ENCODE measurements at places on chromosomes 3 and 15. TPM values are rescaled to one million over a fixed set of nuclear protein-coding genes. Genes with fewer than 3 reads are reported as not detected.

GRCh38 chr3:138948371-138949001 lies 1.5 kb downstream of the FOXL2NB start:
- no peak for DNase-seq
- peaks cover 25% of the 10 kb centered on the region for H3K4me1 ChIP-seq
- H3K27me3 ChIP-seq, result peaks cover 80% of the 10 kb centered on the region
- no peak overlapping the region for H3K4me3 ChIP-seq

DNA sequence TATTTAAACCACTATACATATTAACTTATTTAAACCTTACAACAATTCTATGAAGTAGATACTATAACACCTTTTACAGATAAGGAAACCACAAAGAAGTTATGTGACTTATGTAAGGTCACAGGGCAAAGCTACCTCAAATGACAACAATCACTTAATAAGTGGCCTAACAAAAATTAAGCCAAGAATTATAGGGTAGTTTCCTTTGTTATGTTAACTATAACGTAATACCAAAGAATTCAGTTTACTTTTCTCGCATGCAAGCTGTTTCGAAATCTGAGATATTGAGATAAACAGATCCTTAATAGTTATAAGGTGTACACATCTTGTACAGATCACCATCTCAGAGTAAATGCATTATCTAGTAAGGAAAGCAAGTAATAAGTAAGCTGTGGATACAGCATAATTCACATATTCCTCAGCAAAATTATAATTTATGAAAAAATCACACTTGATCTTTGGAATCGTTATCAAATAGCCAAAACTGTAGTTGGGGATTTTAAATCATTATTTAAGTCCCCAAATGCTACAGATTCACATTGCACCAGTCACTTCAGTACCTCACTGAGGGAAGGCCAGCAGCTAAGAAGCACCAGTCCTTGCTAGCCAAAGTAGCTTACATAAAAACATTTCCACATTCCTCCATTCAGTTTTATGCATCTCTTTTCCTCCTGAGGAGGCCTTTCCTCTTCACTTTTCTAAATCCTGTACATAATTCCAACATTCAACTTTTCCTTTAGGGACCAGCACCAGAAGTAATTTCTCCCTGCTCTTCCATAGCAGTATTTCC lies 226.8 kb downstream of the TBC1D5 start:
- no peaks in the 10 kb centered on the region for H3K36me3 ChIP-seq
- DNase-seq, result no peak
- no peaks in the 10 kb centered on the region for H3K4me1 ChIP-seq
- no peak overlapping the region for H3K27ac ChIP-seq
- H3K4me3 ChIP-seq, result no peak overlapping the region

DNA sequence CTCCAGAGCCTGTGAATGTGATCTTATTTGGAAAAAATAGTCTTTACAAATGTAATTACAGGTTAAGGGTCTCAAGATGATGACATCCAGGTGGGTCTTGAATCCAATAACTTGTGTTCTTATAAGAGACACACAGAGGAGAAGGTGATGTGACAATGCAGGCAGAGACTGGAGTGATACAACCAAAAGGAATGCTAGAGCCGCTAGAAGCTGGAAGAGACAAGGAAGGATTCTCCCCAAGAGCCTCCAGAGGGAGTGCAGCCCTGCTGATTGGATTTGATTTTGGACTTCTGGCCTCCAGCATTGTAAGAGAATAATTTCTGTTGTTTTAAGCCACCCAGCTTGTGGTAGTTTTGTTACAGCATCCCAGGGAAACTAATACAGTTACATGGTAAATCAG lies 9.7 kb downstream of the MYH15 start:
- no peaks in the 10 kb centered on the region for H3K4me1 ChIP-seq
- H3K27me3 ChIP-seq, result no peaks in the 10 kb centered on the region
- DNase-seq, result no peak
- no peak overlapping the region for H3K4me3 ChIP-seq
- H3K36me3 ChIP-seq, result no peaks in the 10 kb centered on the region

- no peak overlapping the region for H3K4me3 ChIP-seq
- no peak for DNase-seq
- no peaks in the 10 kb centered on the region for H3K36me3 ChIP-seq
- no peak overlapping the region for H3K27ac ChIP-seq
- H3K4me1 ChIP-seq, result no peaks in the 10 kb centered on the region
Observed at GRCh38 chr15:38795471-38796245, 231.0 kb upstream of the RASGRP1 start.

- H3K4me3 ChIP-seq, result no peak overlapping the region
- DNase-seq, result peak; percentile 37
- peak overlapping the region; percentile 54 for H3K27ac ChIP-seq
Observed at GRCh38 chr3:123390865-123391600, 57.9 kb downstream of the ADCY5 start.

- DNase-seq, result no peak
- H3K4me1 ChIP-seq, result no peaks in the 10 kb centered on the region
- H3K4me3 ChIP-seq, result no peak overlapping the region
- no peaks in the 10 kb centered on the region for H3K36me3 ChIP-seq
- no peaks in the 10 kb centered on the region for H3K27me3 ChIP-seq
Observed at GRCh38 chr3:33196538-33196937, 22.1 kb downstream of the SUSD5 start.

DNA sequence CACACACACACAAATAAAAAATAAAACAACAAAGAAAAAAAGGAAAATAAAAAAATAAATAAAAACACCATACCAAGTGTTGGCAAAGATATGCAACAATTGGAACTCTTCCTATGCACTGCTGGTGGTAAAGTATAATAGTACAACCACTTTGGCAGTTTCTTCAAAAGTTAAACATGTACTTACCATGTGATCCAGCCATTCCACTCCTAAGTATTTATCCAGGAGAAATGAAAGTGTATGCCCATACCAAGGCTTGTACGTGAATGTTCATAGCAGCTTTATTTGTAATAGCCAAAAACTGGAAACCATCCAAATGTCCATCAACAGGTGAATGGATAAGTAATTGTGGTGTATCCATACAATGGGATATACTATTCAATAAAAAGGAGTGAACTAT lies 17.0 kb downstream of the WDR93 start:
- no peak overlapping the region for H3K27ac ChIP-seq
- no peak for DNase-seq
- no peaks in the 10 kb centered on the region for H3K36me3 ChIP-seq
- no peaks in the 10 kb centered on the region for H3K27me3 ChIP-seq

GRCh38 chr3:68787106-68787626 lies 145.2 kb downstream of the TAFA4 start:
- no peaks in the 10 kb centered on the region for H3K4me1 ChIP-seq
- no peaks in the 10 kb centered on the region for H3K36me3 ChIP-seq
- no peak for DNase-seq
- H3K4me3 ChIP-seq, result no peak overlapping the region
- no peak overlapping the region for H3K27ac ChIP-seq

The KIF7 gene
- total RNA-seq, result 0.65 TPM

DNA sequence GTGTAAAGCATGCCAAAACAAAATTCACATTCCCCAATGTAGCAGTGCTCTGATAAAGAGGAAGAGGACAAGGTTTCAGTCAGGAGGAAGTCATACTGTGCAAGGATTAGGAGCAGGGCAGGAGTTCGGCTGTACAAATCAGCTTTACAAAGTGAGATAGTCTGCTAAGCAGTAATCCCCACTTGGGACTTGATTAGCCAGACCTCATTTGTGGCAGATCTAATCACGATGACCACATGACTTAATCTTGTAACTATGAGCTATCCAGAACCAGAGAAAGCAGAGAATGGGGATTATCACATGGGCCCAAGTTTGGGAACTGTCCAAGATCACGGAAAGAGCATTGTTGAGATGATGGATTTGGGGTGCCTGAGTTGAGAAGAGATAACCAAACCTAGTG lies 7.8 kb downstream of the DCBLD2 start:
- H3K27me3 ChIP-seq, result no peaks in the 10 kb centered on the region
- H3K4me1 ChIP-seq, result peaks cover 8% of the 10 kb centered on the region
- H3K4me3 ChIP-seq, result no peak overlapping the region
- no peaks in the 10 kb centered on the region for H3K36me3 ChIP-seq
- no peak overlapping the region for H3K27ac ChIP-seq

DNA sequence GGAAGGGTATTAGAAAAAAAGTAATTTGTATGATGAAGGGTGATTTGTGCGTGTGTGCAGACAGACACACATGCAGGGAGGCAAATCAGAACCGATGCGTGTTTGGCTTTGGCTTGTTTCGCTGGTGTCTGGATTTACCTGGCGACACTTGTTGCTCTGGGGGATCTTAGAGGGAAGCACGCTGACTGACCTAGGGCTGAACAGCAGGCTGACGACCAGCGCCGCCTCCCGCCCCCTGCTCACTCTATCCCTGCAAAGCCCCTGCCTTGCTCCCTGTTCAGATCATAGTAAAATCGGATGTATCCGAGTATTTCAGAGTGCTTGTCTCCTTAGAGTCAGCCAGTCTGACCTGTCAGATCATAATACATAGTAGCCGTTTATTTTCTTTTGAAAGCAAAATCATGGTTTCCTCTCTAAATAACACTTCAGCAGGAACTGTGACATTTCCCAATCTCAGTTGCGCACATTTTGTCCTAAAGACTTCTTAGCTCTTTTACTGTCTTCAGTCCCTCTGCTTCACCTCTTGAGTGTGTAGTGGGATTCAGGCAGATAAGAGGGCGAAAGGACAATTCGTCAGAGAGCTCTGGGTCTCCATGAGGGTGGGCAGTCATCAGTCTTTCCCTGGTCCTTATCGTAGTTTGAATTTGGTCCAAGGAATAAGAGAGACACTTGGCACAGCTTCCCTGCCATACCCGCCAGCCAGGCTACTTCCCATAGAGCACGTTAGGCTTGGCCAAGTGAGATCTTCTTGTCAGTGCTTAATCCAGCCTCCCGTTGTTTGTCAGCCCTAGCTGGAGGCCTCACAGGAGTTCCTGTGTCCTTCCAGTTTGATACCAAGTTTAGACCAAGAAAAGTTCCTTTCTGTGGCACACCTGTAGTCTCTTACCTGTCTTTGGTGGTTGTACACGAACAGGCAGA lies 97.4 kb downstream of the PGPEP1L start:
- H3K27me3 ChIP-seq, result no peaks in the 10 kb centered on the region
- no peak for DNase-seq
- no peak overlapping the region for H3K4me3 ChIP-seq
- H3K4me1 ChIP-seq, result no peaks in the 10 kb centered on the region
- H3K36me3 ChIP-seq, result no peaks in the 10 kb centered on the region

DNA sequence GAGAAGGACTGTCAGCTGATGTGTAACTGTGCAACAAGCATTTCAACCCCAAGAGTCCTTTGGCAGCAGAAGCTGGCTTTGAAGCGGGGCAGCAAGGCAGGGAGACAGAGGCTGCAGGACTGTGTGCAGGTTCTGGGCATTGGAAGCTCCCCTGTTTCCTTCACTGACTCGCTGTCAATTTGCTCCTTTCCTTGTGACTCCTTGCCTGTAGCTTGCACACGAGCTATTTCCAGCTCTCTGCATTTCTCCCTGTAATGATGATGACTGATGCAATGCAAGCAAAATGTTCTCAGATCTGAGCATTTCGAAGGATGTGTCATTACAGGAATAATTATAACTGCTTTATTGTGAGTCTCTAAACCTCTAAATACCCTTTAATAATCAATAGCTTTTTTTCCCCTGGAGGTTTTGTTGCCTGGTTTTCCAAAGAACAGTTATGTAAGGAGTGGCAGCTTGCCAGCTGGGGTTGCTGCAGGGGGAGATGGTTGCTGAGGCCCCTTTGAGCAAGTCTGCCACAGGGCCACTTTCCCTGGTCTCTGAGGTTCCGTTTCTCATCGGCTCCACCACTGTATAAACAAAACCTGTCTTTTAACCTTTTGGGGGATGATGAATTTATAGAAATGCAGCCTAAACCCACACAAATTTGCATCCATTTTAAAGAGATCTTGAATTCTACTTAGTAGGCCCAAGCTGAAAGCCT lies 2.8 kb downstream of the APOD start:
- H3K4me1 ChIP-seq, result peaks cover 26% of the 10 kb centered on the region
- no peaks in the 10 kb centered on the region for H3K27me3 ChIP-seq
- H3K36me3 ChIP-seq, result no peaks in the 10 kb centered on the region
- no peak for DNase-seq
- H3K4me3 ChIP-seq, result peak overlapping the region; percentile 41
- H3K27ac ChIP-seq, result no peak overlapping the region

DNA sequence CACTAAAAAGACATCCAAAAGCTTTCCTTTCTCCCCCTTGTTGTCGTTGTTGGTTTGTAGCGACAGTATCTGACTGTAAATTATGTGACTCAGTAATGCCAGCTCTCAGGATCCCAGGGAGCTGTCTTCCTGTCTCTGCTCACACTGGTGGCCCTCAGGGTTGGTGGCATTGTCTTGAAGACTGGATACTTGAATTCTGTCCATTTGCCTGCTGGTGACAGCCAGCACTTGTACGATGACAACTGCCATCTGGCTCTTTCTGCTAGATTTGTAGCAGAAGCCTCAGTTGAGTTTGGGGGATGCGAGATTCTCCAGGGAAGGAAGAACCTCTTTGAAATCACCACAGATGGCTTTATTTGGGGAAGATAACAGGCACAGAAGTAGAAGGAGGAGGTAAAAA lies 120.8 kb downstream of the ARPP21 start:
- no peak overlapping the region for H3K4me3 ChIP-seq
- no peak for DNase-seq
- no peaks in the 10 kb centered on the region for H3K27me3 ChIP-seq
- H3K36me3 ChIP-seq, result no peaks in the 10 kb centered on the region
- H3K27ac ChIP-seq, result no peak overlapping the region

GRCh38 chr15:90234096-90234988 lies at the start of gene GDPGP1:
GDPGP1 (plus strand) TSS chr15:90234209; CDS start chr15:90240909, 6,700 bp downstream.
- peaks cover 32% of the 10 kb centered on the region for H3K4me1 ChIP-seq
- no peak for DNase-seq
- peak within 1 kb of the TSS; percentile 94 for H3K27ac ChIP-seq
- peak within 1 kb of the TSS; percentile 84 for H3K4me3 ChIP-seq
- no peaks in the 10 kb centered on the region for H3K36me3 ChIP-seq

GRCh38 chr15:64847876-64848716 lies 6.4 kb downstream of the PLEKHO2 start:
- no peaks in the 10 kb centered on the region for H3K27me3 ChIP-seq
- no peaks in the 10 kb centered on the region for H3K36me3 ChIP-seq
- no peak overlapping the region for H3K27ac ChIP-seq
- DNase-seq, result no peak

The TUSC7 gene
- total RNA-seq, result not detected

- H3K4me1 ChIP-seq, result peaks cover 17% of the 10 kb centered on the region
- H3K27me3 ChIP-seq, result no peaks in the 10 kb centered on the region
- H3K4me3 ChIP-seq, result peak overlapping the region; percentile 75
- peak; percentile 7 for DNase-seq
- no peaks in the 10 kb centered on the region for H3K36me3 ChIP-seq
Observed at GRCh38 chr15:90716317-90716975, 700 bp upstream of the BLM start.

DNA sequence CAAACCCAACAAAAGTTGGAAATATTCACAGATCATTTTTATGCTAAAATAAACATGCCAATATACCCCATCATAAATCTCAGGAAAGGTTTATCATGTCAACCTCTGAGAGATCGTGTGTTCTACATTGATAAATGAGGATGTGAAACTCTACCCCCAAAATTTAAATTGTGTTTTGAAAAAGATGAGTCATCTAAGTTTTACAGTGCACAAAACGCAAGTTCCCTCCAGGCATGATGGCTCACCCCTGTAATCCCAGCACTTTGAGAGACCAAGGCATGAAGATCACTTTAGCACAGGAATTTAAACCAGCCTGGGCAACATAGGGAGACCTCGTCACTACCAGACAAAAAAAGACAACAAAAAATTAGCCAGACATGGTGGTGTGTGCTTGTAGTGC lies 1487.0 kb upstream of the GBE1 start:
- H3K4me3 ChIP-seq, result no peak overlapping the region
- no peak for DNase-seq
- no peaks in the 10 kb centered on the region for H3K4me1 ChIP-seq
- no peaks in the 10 kb centered on the region for H3K27me3 ChIP-seq
- H3K36me3 ChIP-seq, result no peaks in the 10 kb centered on the region

The ARPP21 gene
- total RNA-seq, result 58.7 TPM

The DPPA2 gene
- total RNA-seq, result not detected

The CTXN2 gene
- total RNA-seq, result not detected

The EHHADH gene
- 1.4 TPM for total RNA-seq

GRCh38 chr3:8491271-8492144 lies 10.1 kb upstream of the LMCD1 start:
- no peaks in the 10 kb centered on the region for H3K27me3 ChIP-seq
- peaks cover 50% of the 10 kb centered on the region for H3K4me1 ChIP-seq
- no peaks in the 10 kb centered on the region for H3K36me3 ChIP-seq

Data from gastrocnemius medialis (tissue), 4 donors.